Activated CD8-positive, alpha-beta T cell treated with anti-CD3 and anti-CD28 coated beads for 36 hours (primary cell): ENCODE measurements at places on chromosomes 13 and 19. TPM values are rescaled to one million over a fixed set of nuclear protein-coding genes. Genes with fewer than 3 reads are reported as not detected.

- H3K27ac ChIP-seq, result no peak overlapping the region
- H3K4me3 ChIP-seq, result no peak overlapping the region
- peaks cover 3% of the 10 kb centered on the region for H3K27me3 ChIP-seq
- DNase-seq, result no peak
- H3K36me3 ChIP-seq, result no peaks in the 10 kb centered on the region
Observed at GRCh38 chr13:102978168-102978567, 88.0 kb downstream of the SLC10A2 start.

DNA sequence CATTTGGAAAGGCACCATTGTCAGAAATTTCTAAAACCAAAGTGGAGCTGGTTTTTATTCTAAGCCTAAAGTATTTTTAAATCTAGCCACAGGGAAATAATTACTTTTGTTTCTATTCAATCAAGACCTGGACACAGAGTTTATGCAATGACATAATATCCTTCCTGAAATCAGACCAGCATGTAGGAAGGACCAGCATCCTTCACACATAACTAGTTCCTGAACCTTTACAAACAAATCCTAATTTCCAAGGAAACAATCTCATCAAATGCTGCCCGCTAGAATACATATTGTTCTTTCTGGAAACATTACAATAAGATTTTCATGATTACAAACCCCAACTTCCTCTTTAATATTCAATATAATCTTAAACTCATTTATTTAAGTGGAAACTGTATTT, 1.5 kb downstream of the STARD13 start:
- H3K4me1 ChIP-seq, result peaks cover 19% of the 10 kb centered on the region
- H3K36me3 ChIP-seq, result no peaks in the 10 kb centered on the region
- DNase-seq, result no peak
- no peak overlapping the region for H3K27ac ChIP-seq
- peaks cover 44% of the 10 kb centered on the region for H3K27me3 ChIP-seq

DNA sequence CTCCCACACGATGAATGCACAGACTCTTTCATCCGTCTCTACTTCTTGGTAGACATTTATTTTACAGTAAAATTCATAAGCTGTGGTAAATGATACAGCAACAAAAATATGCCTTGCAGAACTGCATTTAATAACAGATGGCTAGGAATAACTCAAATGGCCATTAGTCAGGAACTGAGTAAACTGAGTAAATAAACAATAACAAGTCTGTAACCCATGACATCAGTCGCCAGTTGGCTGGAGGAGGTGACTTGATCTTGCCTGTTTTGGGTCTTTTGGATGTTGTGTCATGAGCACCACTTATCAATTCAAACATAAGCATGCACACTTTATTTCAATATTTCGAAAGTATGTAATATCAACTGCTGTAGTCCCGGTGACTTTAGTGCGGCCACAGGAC, 632.6 kb upstream of the ARGLU1 start:
- no peak overlapping the region for H3K4me3 ChIP-seq
- H3K27me3 ChIP-seq, result peaks cover 2% of the 10 kb centered on the region
- no peak for DNase-seq
- no peaks in the 10 kb centered on the region for H3K36me3 ChIP-seq

- peaks cover 22% of the 10 kb centered on the region for H3K36me3 ChIP-seq
- H3K4me1 ChIP-seq, result peaks cover 12% of the 10 kb centered on the region
- peak overlapping the region; percentile 2 for H3K27ac ChIP-seq
- H3K4me3 ChIP-seq, result no peak overlapping the region
- DNase-seq, result no peak
- H3K27me3 ChIP-seq, result no peaks in the 10 kb centered on the region
Observed at GRCh38 chr19:39385629-39386411, 5.1 kb downstream of the PAF1 start.

DNA sequence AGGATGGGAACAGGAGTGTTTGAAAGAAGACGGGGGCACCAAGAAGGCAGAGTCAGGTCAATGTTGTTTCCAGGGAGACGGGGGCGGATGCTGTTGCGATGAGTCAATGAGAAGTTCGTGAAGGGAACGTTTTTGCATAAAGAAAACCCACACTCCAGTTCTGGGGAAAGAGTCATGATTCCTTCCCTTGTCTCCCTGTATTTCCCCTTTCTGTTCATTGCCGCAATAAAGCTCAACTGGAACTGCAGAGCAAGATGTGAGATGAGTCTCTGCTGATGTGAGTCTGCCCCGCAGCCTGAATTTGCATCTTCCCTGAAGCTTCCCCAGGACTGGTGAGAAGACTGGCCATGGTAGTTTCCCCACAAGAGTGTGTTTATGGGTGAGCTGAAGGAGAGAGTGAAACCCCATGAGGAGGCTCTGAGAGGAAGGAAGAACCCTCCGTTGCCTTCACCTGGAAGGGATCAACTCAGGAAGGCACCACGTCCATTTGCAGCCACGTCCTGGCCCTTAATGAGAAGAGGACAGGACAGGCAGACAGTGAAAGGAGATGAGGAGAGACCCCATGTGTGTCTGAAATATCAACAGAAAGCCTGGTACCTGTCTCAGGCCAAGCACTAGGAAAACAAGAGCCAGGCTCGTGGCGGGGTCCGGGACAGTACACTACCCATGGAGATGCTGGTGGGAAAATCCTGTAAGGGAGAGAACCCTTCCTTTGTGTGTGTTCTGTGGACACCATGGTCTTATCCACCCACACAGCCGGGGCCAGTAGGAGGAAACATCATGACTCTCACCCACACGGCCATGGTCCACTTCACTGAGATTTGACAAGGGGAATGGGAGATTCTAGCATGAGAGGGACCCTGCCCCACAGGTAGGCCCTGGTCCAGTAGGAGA, 13.7 kb downstream of the LILRA1 start:
- no peak for DNase-seq
- no peaks in the 10 kb centered on the region for H3K36me3 ChIP-seq
- H3K27ac ChIP-seq, result no peak overlapping the region
- peaks cover 27% of the 10 kb centered on the region for H3K27me3 ChIP-seq
- H3K4me1 ChIP-seq, result no peaks in the 10 kb centered on the region

DNA sequence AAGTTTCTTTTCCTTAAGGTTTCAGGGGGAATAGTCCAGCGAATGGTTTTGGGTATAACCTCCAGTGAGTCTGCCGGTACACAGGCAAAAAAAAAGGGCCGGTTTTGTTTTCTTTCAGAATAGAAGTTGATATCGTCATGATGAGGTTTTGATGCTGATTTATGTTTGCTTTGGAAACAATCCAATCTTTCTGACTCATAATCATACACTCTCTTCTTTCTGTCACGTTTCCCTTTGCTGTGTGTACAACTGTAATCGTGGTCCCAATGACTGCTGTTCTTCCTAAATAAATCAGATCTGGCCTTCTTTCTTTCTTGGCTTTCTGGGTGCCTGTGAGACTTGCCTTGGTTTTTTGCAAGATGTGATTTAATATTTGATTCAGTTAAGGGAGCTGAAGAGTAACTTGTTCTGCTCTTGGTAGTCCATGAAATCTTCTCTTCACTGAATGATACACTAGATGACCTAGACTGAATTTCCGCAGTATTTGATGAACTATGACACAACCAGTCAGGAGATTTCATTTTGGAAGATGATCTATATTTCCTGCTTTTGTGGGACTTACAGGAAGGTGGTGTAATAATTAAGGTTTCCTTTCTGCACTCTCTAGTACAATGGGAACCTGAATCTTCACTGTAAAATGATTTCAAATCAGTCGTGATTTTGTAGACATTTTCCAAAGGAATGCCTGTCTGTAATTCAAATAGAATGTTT, 34.9 kb upstream of the METTL21C start:
- peaks cover 4% of the 10 kb centered on the region for H3K27me3 ChIP-seq
- no peaks in the 10 kb centered on the region for H3K4me1 ChIP-seq
- H3K36me3 ChIP-seq, result no peaks in the 10 kb centered on the region
- H3K27ac ChIP-seq, result no peak overlapping the region
- no peak for DNase-seq

DNA sequence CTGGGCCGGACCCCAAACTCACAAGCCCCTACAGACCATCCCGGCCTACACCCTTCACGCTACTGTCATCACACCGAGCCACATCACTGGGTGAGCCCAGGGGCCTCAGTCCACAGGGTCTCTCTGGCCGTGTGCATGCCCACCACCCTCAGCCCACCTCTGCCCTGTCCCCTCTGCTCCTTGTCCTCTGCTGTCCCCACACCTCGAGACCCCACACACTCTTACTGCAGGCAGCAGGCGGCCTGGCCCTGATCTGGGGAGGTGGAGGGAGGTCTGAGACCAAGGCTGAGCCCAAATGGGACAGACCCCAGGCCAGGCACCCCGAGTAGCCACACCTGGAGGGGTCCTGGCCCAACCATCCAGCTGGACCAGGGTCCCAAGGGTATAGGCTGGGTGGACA, 35.2 kb downstream of the PEPD start:
- no peak for DNase-seq
- H3K27me3 ChIP-seq, result no peaks in the 10 kb centered on the region
- H3K27ac ChIP-seq, result no peak overlapping the region
- peaks cover 15% of the 10 kb centered on the region for H3K36me3 ChIP-seq
- H3K4me1 ChIP-seq, result no peaks in the 10 kb centered on the region

- H3K27me3 ChIP-seq, result peaks cover 25% of the 10 kb centered on the region
- no peaks in the 10 kb centered on the region for H3K36me3 ChIP-seq
- no peak overlapping the region for H3K4me3 ChIP-seq
- no peak for DNase-seq
- no peak overlapping the region for H3K27ac ChIP-seq
Observed at GRCh38 chr19:38974624-38975213, 823 bp downstream of the FBXO17 start.

DNA sequence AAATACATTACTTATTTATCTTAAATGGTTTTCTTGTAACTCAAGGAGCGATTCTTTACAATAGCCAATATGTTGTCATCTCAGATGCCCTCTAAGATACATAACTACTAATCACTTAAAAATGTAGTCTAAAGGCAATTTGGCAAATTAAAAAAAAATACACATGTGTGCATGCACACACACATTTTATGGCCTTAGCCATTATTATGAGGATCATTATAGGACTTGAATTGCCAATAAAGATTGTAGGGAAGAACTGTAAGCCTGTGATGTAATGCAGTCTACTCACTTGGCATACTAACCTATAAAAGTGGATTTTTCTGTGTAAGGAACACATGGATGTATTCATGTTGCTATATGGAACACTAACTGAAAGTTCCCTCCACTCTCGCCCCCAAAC, 274.3 kb downstream of the SHISA2 start:
- no peak overlapping the region for H3K27ac ChIP-seq
- no peak overlapping the region for H3K4me3 ChIP-seq
- no peaks in the 10 kb centered on the region for H3K27me3 ChIP-seq
- H3K36me3 ChIP-seq, result no peaks in the 10 kb centered on the region

TPTE2 gene
- 0.27 TPM for total RNA-seq

SWSAP1 gene
- 1.5 TPM for total RNA-seq

RASGRP4 gene
- 1.8 TPM for total RNA-seq

ZNF574 gene
- 12.4 TPM for total RNA-seq
